Left hindlimb (tissue), 1 donor: ENCODE measurements at places on chromosomes 7 and 10.
A peak's percentile ranks its signal among the peaks of the same experiment; 100 is the strongest.

- no peak for DNase-seq
Observed at GRCh38 chr7:134126146-134126545, 994 bp upstream of the LRGUK start.

- DNase-seq, result no peak
Observed at GRCh38 chr10:84783386-84783785, 455.0 kb downstream of the CCSER2 start.

DNA sequence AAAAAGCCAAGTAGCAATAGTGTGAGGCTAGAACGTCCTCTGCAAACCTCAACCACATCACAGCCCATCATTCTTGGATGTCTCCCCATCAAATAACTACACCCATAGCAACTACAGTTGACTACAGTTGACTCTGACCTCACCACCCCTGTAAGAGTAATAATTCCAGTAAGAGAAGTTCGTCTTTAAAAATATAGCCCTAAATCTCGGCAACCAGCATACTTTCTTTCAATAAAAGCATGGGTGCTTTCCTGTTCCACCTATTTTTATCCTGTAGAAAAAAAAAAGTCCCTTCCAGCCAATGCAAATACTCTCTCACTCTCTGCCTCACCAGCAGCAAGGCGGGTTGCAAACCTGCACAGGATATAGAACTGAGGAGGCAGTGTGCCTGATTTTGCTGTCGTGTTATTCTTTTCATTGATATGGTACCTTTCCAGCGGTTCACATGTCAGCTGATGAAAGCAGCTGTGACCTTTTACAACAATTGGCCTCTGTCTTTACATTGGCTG is 187.5 kb upstream of the NFE2L3 start:
- no peak for DNase-seq

GRCh38 chr10:114234132-114234531 is 4.9 kb upstream of the VWA2 start:
- no peak for DNase-seq

- no peak for DNase-seq
Observed at GRCh38 chr7:36958111-36958733, 233.9 kb upstream of the AOAH start.

DNA sequence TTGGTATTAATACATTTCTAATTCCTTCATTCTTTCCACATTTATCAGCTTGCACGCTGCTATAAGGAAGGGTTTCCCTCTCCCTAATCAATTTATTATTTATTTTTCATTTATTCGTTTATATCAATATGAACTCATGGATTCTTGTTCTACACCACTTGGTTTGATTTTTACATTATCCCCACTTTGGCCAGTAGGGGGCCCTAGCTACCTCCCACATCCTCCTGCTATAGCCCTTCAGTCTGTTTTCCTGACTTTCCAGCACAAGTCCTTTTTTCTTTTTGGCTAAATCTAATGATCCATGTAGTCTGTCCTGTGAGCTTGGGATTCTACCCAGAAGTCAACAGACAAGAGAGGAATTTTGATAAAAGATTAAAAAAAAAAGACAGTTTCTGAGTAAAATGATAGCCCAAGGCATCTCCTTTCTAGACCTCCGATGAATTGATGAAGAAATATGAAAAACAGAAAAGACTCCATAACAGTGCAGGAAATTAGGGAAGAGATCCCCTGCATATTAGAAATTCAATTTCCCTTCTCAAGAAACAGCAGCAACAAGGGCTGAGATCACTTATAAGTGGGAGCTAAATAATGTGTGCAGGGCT is 47.7 kb downstream of the LYZL2 start:
- DNase-seq, result no peak

- DNase-seq, result no peak
Observed at GRCh38 chr7:52877240-52877639, 158.2 kb upstream of the POM121L12 start.

- no peak for DNase-seq
Observed at GRCh38 chr7:106553446-106553836, 107.5 kb downstream of the CCDC71L start.

DNA sequence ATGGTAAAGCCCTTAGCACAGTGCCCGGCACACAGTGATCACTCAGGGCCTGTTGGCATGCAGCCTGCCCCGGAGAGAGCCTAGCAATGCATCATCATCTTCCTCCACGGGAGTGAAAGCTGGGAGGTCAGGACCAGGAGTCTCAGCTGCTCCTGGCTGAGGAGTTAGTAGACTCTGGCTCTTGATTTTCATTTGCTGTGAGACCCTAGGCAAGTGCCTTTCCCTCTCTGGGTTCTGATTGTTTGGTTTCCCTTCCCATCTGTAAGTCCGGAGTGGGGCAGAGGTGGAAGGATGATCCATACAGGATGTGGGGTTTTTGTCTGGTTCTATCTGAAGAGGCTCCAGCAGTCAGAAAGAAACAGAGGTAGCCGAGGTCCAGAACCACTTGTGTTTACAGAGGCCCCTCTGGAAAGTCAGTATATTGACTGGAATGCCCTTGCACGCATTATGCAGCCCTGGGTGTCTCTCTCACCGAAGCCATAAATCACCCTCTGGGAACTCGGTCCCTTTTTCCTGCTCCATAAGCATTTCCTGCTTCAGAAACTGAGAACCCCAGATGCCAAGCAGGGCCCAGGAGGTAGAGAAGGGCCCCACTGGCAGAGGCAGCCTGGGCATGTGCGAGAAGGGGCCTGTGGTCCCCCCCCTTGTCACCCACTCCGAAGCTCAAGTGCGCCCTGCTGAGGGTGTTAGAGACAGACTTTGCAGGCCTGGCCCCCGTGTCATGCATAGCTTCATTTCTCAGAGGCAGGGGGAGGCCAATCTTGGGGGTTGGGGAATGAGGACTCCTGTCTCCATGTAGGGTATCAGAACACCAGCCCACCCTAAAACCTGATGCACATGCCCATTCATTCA is 8.5 kb downstream of the UNC5B start:
- no peak for DNase-seq

DNA sequence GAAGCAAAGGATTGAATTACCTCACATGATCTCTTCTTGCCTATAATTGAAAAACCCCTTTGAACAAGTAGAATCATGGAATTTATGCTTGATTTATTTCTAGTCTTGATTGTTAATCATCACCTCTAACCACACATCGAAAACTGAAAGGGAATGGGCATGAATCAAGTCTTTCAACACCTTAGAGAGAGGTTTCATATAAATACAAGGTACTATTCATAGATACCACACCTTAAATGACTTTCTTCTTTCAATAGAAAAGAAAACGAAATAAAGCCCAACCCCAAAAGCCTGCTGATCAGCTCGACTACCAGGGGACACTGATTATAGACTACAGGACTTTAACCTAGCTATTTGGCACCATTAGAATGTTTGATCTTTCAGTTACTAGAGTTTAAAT is 128.6 kb upstream of the PTPRZ1 start:
- DNase-seq, result no peak

DNA sequence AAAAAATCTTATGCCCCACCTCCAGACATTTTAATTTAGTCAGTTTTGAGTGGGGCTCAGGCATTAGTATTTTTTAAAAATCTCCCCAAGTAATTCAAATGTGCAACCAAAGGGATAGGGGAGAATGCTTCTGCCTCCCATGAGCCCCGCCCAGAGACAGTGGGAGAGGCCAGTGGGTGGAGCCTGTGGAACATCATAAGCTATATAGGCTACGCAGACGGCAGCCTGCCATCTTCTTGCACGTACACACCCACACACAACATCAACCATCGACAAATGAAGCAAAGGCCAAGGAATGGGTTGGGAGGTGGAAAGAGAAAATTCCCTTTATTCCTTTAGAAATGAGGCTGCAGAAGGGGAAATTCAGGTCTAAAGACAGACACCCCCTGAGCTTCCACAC is 25.2 kb downstream of the CREB3L2 start:
- no peak for DNase-seq

- DNase-seq, result peak; percentile 38
Observed at GRCh38 chr7:129665013-129665401, 53.5 kb downstream of the NRF1 start.

- DNase-seq, result no peak
Observed at GRCh38 chr10:113390896-113391295, 162.0 kb upstream of the HABP2 start.
